Aorta (tissue), 5 donors: ENCODE measurements at places on chromosomes 4 and X.

GRCh38 chr4:156251373-156252065, 297.9 kb upstream of the CTSO start:
- no peak for DNase-seq

GRCh38 chr4:13678186-13678924, 50.8 kb upstream of the BOD1L1 start:
- no peak for DNase-seq

DNA sequence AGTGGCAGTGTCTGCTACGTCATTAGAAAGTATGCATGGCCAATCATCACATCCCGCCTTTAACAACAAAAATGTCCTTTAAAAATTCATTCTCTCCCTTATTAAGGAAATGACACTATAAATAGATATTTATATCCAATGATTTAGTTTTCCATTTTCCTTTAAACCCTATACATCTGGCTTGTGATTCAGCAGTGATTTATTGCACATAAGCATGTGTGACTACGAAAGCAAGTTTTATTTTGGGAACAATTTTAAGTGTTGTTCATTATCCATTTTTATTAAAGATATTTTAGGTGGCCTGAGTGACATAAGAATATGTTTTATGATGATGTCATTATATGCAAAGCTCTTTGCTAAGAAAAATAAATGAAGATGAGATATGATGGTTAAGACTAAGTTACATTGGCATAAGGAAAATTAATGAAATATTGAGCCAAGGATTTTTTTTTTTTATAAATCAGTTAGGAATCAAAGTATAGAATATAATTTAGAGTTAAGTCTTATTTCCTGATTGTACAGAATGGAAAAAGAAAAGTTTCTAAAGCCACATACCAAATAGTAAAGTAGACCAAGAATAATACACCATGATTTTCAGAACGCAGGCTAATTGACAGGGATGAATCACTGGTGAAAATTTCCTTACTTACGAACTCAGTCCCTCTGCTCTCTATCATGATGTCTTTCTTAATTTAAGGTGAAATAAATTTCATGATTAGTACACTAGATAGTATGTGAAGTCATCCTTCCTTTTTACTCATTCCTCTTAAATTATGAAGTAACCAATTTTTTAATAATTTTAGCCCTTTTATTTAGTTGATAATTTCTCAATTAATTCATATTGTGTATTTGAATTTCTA, 822.4 kb downstream of the FAT4 start:
- DNase-seq: no peak

DNA sequence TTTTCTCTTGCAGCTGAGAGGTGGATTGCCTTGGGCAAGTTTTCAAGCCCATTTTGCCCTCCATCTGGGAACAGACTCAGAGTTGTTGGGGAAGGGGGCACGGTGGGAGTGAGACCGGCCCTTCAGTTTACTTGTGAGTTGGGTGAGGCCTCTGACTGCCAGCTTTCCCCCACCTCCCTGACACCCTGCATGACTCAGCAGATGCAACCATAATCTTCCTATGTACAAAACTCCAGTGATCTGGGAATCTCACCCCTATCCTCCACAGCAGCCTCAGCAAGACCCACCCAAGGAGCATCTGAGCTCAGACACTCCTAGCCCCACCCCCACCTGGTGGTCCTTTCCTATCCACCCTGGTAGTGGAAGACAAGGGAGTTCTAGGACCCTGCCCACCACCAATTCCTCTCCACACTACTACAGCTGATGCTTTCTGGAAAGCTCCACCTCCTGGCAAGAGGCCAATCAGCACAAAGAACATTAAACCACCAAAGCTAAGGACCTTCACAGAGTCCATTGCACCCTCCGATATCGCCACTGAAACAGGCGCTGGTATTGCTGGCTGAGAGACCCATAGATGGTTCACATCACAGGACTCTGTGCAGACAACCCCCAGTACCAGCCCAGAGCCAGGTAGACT, 99.4 kb upstream of the STK26 start:
- DNase-seq: no peak

DNA sequence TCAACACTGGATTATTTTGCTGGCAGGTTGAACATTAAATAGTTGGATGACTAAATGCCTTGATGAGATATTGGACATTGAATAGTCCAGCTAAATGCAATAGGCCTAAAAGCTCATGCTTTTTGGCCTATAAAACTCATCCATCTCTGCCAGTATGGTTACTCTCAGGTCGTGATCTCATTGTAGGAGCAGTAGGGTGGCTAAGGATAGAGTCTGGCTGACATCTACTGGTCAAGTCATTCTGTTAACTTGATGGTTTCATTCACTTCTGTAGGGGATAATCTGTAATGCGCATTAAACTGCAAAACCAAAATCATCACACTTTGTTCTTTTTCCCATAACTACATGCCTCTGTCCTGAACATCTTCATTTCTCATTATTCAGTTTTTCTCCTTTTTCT, 227.0 kb downstream of the DKK2 start:
- DNase-seq: no peak

DNA sequence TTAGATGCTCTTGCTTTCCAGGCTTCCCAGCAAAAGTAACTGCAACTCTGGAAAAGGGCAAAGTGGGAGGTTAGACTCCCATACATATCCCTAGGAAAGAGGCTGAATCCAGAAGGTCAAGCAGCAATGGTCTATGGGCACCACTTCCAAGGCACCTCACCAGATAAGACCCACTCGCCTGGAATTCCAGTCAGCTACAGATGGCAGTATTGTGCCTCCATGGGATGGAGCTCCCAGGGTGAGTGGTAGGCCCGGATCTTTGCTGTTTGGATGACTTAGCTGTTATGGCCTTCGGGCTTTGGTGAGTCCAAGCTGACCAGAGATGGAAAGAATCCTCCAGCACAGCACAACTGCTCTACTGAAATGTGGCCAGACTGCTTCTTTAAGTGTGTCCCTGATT, 688.0 kb downstream of the PCDH19 start:
- DNase-seq: no peak

GRCh38 chr4:62548108-62548524, 1348.0 kb downstream of the ADGRL3 start:
- peak; percentile 69 for DNase-seq

GRCh38 chr4:172838111-172838510, 330.5 kb upstream of the GALNT7 start:
- no peak for DNase-seq

DNA sequence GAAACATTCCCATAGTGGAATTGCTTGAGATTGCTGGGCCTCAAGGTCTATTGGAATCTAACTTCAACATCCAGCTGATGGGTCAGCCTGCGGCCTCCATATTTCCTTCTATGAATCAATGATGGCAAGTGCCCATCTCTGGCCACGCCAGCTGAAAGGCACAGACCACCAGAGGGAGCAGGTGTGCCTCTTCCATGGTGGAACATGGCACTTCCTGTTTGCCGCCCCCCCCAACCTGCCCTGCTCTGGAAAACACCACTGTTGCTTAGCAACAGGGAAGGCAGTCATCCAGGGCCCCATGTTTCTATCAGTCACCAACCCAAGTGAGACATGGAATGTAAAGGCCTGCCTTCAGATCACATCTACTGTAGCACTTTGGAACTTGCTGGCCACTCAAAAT, 11.6 kb downstream of the PAGE4 start:
- DNase-seq: no peak

DNA sequence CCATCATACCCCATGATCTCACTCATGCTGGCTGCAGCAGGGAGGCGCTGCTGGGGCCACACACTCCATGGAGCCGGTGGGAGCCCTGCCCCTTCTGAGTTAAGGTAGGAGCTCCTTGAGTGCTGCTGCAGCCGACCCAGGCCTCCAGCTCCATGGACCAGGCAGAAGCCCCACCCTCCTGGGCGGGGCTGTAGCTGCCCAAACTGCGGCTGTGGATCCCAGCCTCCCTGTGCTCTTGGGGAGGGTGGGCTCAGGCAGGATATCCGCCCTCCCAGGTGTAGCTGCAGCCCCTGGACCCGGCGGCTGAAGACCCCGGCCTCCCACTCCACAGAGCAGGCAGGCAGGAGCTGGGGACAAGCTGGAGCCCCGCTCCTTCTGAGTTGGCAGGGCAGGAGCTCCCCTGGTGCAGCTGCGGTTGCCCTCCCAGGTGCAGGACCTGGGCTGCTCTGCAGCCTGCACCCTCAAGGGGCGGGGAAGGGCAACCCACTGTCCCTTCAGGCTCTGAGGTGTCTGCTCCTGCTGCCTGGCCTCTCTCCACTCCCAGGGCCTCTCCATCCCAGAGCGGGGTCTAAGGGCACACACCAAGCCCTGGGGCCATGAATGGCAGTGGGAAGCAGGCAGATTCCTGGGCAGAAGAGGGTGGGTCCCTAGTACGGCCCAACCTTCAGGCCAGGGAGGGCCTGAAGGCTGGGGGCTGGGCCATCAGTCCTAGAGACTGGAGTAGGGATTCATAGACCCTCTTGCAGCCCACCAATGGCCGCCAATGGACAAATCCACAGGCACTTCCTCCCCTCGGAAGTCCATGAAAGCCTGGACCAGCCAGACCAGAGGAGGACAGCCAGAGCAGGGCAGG, 466.1 kb downstream of the DTHD1 start:
- DNase-seq: no peak

DNA sequence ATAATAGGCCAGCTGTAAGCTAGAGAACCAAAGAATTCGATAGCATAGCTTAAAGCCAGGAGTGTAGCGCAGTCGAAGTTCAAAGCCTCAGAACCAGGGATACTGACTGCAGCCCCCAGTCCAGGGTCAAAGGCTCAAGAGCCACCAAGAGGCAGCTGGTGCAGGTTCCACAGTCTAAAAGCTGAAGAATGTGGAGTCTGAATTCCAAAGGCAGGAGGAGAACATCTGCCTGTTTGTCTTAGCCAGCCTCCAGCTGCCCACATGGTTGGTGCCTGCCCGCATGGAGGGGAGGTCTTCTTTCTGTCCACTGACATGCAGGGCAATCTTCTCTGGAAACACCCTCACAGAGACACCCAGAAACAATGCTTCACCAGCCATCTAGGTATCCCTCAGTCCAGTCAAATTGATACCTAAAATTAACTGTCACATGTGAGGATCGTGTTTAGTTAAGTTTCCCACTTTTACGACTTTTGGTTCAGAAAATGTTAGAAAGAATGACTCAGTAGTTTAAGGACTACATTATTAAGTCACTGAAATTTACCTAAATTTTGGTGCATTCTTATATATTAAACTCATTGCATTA, 52.8 kb upstream of the RHOH start:
- no peak for DNase-seq

GRCh38 chr4:6942238-6942800, 32.7 kb downstream of the TBC1D14 start:
- peak; percentile 51 for DNase-seq

DNA sequence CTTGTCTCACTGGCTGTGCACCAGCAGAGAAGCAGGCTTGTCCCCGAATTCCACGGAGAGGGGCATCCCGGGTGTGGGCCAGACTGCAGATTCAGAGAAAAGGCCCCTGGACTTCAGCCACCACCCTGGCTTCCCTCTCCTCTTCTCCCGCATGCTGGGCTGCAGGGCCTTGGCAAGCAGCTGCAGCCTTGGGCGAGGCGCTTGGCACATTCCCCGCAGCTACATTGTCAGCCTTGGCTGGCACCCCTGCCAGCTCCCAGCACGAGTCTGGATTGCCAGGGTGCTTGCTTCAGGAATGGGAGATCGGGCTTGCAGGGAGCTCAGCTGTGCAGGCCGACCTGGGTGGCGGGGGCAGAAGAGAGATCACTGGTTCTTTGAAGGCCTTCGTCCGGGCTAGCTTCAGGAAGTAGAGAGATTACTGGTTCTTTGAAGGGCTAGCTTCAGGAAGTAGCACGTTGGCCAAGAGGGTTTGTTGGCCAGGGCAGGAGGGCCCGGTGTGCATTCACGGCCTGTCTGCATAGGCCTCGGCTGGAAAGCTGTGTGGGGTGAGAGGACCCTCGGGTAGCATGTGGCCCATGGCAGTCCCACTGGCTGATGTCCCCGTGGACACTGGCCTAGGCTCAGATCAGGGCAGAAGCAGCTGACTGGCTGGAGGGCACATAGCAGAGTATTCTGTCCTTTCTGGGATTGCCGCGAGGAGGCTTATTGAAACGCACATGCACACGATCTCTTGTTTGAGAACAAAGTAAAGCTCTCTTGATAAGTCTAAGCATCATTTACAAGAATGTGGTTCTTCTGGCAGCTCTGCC, 2.7 kb downstream of the ABCD1 start:
- DNase-seq: peak; percentile 76

DNA sequence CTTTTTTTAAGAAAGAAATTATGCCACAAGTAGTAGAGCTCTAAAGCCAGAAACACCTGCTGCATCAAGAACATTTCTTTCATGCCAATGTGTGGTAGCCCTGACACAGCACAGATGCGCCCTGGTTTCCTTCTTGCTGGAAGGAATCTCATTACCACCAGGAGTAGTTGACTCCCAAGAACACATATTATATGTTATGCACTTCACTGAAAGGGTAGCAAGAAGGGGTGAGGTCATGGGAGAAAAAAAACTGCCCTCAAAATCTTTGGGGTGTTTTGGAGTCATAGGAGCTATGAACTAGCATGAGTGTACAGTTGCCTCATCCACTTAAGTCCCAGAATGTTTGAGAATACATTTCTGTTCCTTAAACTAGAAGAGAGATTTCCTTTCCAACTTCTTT, 185.8 kb upstream of the C1QTNF7 start:
- DNase-seq: no peak

DNA sequence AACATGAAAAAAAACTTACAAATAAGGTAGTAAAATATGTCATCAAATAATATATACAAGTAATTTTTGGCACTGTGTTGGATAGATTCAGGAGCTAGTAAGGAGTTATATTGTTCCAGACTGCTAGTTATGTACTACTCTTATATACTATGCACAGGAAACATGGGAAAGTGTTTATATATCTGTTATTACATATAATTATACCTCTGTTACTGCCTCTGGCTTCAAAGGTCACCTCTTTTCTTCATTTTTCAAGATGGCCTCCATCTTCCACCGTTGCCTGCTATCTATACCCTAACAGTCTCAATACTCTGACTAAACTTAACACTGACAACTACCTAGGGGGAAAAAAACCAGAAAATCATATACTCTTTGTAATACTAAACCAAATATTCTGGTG, 29.5 kb downstream of the LIN54 start:
- DNase-seq: no peak

DNA sequence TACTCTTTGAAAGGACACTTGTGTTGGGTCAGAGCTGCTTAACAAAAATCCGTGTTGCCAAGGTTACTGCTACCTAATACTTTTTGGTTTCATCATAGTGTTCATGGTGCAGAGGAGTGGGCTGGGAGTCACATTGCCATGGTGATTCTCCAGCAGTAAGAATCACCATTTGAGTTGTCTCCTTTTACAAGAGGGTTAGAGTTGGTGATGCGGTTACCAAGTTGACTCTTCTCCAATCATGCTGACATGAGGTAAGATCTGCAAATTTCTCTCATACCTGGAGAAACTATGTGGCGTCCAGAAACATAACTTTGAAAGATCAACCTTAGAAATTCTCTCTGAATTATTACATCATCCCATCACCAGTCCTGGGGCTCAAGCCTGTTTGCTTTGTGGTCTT, 242.9 kb upstream of the CNKSR2 start:
- no peak for DNase-seq
